ENCODE measurements at places on chromosomes 12 and 14.

DNA sequence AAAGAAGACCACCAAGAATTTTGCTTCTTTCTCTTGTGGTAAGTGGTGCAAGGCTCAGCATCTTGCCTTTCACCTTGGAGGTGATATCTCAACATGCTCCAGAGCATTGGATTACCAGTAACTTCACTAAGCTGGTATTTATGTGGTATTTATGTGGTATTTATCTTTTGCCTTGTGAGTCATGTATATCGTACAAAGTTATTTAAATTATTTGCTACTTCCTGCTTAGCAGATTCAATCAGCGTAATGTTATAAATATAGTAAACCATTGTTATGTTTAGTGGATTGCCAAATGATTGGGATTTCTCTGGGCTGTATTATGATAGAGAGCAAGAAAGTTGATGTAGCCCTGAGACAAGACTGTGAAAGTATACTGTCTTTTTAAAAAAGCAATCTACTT is 366.4 kb downstream of the IPO8 start:
- DNase-seq: peak; percentile 6

DNA sequence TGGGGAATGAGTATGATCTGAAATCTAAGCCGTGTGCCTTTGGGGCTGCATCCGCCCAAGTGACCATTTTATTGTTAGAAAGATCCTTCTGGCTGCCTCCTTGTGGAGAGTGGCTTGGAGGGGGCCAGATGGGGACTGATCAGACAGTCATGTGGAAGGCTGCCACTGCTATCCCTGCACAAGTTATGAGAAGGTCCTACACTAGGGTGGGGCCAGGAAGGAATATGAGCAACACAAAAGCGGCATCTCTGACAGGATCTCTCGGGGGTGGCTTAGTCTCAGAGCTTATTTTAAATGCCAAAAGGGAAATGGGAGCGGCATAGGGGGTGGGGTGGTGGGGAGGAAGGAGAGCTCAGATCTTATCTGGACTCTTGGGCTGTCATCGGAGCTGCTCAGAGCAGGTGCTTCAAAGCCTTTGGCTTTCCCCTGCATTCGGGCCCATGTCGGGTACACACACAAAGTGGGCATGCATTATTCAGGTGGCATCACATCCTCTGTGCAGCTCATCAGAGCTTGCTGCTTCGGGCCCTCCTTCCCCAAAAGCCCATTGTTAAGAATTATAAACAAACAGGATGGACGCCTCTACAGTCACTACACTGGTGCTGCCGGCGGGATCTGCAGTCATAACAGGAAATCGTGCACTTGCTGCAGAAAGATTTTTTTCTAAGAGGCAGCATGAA is 805.4 kb downstream of the VRK1 start:
- no peak for DNase-seq

DNA sequence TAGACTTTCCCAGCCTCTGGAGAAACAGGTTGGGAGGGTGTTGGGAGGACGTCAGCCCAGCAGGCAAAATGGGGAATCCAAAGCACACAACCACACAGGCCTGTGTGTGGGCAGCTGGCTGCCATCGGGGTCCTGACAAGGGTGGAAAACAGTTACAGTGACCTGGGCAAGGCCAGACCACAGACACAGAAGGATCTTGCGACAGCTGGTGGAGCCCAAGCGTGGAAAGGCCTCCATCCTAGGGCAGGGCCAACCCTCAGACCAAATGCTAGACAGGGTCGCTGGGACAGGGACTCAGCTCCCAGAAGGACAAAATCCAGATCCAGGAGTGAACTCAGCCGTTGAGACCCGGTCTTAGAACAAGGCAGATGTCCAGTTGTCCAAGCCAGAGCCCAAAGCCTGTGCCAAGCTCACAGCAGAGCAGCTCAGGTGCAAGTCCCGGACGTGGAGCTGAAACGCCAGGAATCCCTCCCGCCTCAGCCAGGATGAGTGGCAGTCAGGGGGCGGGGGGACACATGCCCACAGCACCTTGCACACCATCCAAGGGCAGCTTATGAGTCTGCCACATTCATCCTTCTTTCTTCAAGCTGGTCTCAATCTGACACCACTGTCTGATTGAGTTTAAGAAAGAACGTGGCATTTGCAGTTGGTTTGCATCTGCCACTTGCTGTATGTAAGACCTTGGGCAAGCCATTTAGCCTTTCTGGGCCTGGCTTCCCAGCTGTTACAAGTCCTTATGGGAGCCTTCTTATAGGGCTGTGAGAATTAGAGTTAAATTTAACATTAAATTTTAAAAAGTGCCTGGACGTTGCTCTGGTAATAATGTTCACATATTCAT is 37.6 kb downstream of the DEGS2 start:
- no peak for DNase-seq

DNA sequence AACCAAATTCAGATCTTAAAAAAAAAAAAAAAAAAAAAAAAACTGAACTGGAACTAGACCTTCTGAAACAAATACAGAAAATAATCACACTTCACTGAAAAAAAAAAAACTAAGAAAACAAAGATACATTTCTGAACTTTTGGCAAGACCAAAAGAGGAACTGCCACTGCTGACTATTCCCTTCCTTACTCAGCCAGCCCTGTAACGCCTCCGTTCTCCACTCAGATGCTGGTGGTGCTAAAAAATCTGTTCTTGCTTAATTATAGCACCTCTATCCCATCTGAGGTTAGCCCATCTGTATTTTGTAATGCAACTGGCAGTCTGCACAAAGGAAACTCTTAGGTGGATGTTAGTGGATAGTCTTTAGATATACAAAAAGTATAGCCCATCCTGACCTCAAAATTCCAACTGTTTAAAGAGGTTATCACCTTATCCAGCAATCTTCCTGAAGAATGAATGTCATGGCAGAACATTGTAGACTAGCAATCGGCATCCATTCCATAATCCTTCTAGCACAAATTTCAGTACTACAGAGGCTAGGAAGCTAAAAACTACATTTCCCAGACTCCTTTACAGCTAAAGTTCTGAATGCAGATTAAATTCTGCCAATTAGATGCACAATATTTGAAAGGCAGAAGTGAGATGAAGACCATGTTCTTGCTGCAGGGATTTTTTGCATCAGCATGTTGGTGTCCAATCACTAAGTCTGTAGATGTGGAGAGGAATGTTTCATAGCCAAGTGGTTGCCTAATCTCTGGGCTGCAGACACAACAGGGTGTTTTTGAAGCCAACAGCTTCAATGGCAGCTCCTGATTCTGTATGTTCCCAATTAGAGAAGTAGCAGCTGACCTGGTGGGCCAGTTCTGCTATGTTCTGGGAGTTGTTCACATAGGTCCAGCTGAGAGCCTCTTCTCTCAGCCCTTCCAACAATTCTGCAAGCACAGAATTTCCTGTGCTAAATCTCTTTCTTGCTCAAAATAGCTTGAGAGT is 5.7 kb downstream of the MAP3K9 start:
- DNase-seq: no peak
